Caco-2 (cell line): ENCODE measurements at places on chromosomes 12 and 14.

GRCh38 chr12:39297891-39298290, 145.0 kb downstream of the KIF21A start:
- peaks cover 15% of the 10 kb centered on the region for H3K4me1 ChIP-seq
- no peak for DNase-seq

DNA sequence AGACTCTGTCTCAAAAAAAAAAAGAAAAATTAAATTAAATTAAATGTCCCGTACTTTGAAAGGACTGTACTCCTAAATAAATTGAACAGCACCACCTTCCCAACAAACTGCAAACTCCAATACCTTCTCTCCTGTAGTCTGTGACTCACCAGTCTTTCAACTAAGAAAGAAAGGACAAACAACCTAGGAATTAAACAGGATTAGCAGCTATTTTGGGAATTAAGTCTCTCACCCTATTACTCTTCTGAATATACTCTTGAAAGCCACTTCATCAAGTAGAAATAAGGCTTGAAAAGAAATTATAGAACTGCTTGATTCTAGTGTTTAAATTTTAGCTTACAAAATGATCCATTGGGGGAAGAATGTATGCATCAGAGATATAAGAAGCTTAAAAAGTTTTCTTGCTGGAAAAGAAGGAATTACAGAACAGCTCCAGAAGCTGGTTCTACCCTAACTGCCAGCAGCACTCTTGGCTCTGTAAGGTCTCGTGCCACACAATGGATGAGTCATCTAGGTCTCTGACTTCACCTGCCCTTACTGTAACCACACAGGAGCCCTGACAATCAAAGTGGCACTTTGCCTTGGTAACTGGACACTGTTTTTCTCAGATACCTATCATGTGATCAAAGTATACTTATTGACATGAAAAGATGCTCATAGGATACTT, 57.0 kb upstream of the CERS5 start:
- H3K27ac ChIP-seq, result no peak overlapping the region
- DNase-seq, result no peak
- H3K36me3 ChIP-seq, result peaks cover 1% of the 10 kb centered on the region; the same call in 1 of the 2 replicates
- peaks cover 26% of the 10 kb centered on the region; the same call in 1 of the 2 replicates for H3K4me1 ChIP-seq

DNA sequence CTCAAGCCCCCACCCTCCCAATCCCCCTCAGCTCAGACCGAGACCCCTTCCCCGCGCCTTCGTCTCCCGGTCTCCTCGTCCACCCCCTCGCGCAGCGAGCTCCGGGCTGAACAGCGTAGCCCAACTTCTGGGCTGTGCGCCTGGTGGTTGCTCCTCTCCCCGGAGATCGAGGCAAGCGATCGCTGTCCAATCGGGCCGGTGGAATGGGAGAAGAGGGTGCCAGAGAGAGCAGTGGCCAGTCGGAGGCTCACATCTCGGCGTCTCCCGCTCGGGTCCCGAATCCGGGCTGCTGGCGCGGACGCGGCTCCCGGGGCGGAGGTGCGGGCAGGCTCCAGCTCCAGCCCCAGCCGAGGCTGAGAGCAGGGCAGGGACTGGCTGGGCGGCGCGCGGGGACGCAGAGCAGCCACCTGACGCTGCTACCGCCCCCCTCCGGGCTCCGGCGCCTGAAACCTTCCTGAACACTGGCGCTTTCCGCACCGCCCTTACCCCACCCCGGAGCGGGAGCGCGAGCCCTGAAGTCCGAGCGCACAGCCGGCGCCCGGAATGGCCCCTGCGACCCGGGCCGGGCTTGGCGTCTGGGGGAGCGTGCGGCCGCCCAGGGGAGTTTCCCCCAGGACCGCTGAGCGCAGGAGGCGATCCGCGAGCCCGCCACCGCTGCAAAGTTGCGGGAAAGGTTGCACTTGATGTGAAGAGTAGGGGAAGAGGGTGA, 508 bp upstream of the KCNH5 start:
- no peaks in the 10 kb centered on the region for H3K27me3 ChIP-seq
- H3K4me1 ChIP-seq, result no peaks in the 10 kb centered on the region
- no peaks in the 10 kb centered on the region for H3K36me3 ChIP-seq
- H3K4me3 ChIP-seq, result no peak overlapping the region
- H3K27ac ChIP-seq, result no peak overlapping the region
- DNase-seq, result no peak

DNA sequence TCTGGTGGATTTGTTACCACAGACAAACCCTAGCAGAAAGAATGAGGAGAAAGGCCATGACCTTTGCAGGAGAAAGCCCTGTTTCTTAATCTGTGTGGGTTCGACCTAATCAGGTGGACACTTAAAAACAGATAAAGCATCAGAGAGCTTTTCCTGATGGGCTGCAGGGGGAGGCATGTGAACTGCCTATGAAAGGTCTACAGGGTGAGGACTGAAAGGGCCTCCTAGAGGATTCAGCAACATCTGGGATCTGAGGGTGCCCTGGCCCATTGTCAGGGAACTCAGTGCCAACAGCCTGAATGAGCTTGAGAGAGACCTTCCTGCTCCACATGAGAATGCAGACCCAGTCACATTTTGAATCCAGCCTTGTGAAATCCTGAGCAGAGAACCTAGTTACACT, 178.8 kb upstream of the DDHD1 start:
- H3K27ac ChIP-seq, result no peak overlapping the region
- no peak overlapping the region for H3K4me3 ChIP-seq
- no peaks in the 10 kb centered on the region for H3K4me1 ChIP-seq
- no peak for DNase-seq

DNA sequence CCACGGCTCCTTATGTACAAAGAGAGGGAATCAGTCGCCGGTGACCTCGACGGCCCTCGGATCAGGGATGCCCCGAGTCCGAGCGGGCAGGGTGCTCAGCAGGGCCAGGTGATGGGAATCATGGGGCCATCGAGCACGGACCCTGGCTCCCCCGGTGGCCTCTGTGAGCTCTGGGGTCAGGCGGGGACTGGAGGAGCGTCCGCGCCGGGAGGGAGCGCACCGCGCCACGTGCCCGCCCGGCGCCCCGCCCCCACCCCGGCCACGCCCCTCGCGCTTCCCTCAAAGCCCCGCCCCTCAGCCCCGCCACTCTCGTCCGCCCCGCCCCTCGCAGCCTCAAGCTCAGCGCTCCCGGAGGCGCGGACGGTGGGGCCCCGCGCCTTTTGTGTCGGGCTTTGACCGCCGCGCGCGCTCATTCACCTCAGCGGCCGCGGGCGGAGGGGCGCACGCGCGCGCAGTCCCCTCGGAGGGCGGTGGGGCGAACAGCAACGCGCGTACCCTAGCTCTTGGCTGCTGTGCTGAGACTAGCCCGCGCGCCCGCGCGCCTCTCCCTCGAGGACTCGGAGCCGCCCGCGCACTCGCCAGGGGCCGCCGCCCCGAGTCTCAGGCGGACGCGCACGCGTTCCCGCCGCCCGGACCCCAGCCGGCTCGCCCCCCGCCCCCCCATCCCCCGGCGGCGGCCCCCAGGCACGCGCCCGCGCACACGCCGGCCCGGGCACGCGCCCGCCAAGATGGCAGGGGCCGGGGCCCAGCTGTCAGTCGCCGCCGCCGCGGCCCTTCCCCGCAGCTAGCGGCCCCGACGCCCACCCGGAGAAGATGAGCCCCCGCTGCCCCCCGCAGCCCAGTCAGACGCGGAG, 93.9 kb upstream of the EVL start:
- no peak overlapping the region for H3K27ac ChIP-seq
- H3K4me1 ChIP-seq, result no peaks in the 10 kb centered on the region
- H3K4me3 ChIP-seq, result no peak overlapping the region
- no peaks in the 10 kb centered on the region for H3K36me3 ChIP-seq

GRCh38 chr14:102187044-102187443, 47.3 kb downstream of the WDR20 start:
- no peak overlapping the region for H3K4me3 ChIP-seq
- H3K36me3 ChIP-seq, result no peaks in the 10 kb centered on the region; the same call in 1 of the 2 replicates
- peak overlapping the region; percentile 34 for H3K27ac ChIP-seq
- H3K4me1 ChIP-seq, result peaks cover 17% of the 10 kb centered on the region; the same call in 1 of the 2 replicates
- DNase-seq, result no peak

GRCh38 chr14:90496379-90496778, 99.5 kb downstream of the CALM1 start:
- H3K27me3 ChIP-seq, result no peaks in the 10 kb centered on the region
- H3K27ac ChIP-seq, result no peak overlapping the region
- no peak overlapping the region for H3K4me3 ChIP-seq
- no peak for DNase-seq
- peaks cover 36% of the 10 kb centered on the region for H3K4me1 ChIP-seq

GRCh38 chr14:60125918-60126317, 34.2 kb downstream of the PCNX4 start:
- no peak overlapping the region for H3K4me3 ChIP-seq
- no peaks in the 10 kb centered on the region for H3K36me3 ChIP-seq
- DNase-seq, result no peak
- no peak overlapping the region for H3K27ac ChIP-seq
- H3K4me1 ChIP-seq, result no peaks in the 10 kb centered on the region
- H3K27me3 ChIP-seq, result no peaks in the 10 kb centered on the region

DNA sequence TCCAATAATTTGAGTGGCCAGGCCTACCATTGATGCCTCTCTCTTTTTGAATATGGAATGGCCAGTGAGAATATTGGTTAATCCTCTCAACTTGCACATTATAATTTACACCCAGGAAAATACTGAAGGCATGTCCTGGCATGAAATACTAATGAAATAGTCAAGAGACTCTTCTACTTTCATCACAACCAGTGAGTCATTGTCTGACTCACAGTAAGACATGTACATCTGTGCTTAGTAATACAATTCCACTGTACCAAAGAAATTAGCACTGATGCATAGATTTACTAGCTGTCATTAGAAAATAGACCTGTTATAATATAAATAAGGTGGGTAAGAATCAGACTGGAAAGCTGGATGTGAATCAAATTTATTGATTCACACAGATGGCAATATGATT, 31.6 kb downstream of the KCNC2 start:
- H3K4me3 ChIP-seq, result no peak overlapping the region
- H3K27me3 ChIP-seq, result no peaks in the 10 kb centered on the region
- H3K4me1 ChIP-seq, result no peaks in the 10 kb centered on the region
- no peaks in the 10 kb centered on the region for H3K36me3 ChIP-seq
- no peak for DNase-seq

DNA sequence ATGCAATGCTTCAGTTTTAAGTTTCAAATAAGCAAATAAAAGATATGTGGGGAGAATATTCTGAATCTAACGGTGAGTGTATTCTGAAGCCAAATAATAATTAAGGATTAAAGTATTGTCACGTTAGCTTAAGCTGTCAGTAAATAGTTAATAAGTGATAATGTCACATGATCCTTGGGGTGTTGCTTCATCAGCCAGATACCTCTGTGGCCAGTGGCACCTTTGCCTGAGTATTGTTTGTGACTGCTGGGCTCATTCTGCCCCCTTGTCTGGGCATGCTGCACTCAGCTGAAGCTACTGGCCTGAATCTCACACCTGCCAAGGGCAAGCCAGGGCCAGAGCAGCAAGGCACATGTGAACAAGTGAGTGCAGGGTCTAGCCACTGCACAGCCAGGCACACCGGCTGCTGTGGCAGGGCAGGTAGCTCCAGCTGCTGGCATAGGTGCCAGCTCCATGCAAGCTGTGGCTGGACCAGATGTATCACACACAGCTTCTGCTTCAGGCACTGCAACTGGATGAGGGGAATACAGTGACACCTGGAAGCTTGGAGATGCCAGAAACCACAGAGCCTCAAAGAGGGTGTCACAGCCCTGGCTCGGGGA, 739.7 kb downstream of the SLC6A15 start:
- no peaks in the 10 kb centered on the region for H3K4me1 ChIP-seq
- no peak overlapping the region for H3K27ac ChIP-seq
- H3K36me3 ChIP-seq, result no peaks in the 10 kb centered on the region
- DNase-seq, result no peak
- H3K27me3 ChIP-seq, result no peaks in the 10 kb centered on the region
- H3K4me3 ChIP-seq, result no peak overlapping the region

GRCh38 chr12:86623267-86623666, 367.1 kb upstream of the MGAT4C start:
- no peak for DNase-seq
- no peaks in the 10 kb centered on the region for H3K27me3 ChIP-seq
- H3K36me3 ChIP-seq, result no peaks in the 10 kb centered on the region

GRCh38 chr14:95664066-95664465, 22.2 kb upstream of the TCL1B start:
- peaks cover 15% of the 10 kb centered on the region for H3K4me1 ChIP-seq
- H3K36me3 ChIP-seq, result no peaks in the 10 kb centered on the region
- no peaks in the 10 kb centered on the region for H3K27me3 ChIP-seq
- no peak overlapping the region for H3K4me3 ChIP-seq
- H3K27ac ChIP-seq, result no peak overlapping the region

DNA sequence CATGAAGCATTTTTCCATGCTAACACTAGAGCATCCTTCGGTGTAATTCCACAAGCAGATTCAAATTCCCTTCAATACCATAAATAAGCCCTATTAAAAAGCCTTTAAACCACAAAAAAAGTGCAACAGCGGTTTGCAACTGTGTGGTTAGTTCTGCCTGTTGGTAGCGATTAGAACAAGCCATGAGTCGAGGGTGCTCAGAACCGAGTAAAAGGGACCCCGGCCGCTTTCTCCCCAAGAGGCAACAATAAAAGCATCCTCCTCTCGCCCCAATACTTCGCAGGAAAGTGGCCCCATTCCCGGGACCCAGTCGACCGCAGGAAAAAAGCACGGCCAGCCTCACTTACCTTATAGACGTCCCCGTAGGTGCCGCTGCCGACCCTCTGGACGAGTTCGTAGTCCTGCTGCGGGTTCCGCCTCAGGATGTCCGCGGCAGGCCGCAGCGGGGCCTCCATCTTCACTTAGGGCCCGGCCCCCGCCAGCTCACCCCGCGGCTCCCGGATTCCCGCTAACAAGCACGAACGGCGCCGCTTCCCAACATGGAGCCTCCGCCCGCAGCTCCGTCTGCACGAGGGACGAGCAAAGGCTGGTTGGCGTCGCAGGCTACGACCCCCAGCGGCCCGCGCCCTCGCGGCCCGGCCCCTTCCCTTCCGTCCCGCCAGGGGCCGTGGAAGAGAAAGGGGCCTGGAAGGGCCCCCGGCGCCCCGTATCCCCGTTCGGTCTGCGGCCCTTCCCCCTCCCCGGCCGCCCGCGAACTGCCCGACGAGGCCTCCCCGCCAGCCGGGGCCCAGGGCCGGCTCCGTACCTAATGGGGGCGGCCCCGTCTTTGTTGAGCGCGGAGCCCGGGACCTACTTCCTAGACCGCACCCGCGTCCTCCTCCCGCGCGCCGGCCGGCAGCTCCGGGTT, 521 bp downstream of the MAP4K5 start:
- no peaks in the 10 kb centered on the region for H3K36me3 ChIP-seq
- H3K4me1 ChIP-seq, result peaks cover 14% of the 10 kb centered on the region
- H3K27ac ChIP-seq, result peak overlapping the region; percentile 63
- peak; percentile 60 for DNase-seq

GRCh38 chr12:84435682-84436081, 476.9 kb downstream of the SLC6A15 start:
- no peak overlapping the region for H3K4me3 ChIP-seq
- H3K4me1 ChIP-seq, result no peaks in the 10 kb centered on the region
- H3K27ac ChIP-seq, result no peak overlapping the region
- DNase-seq, result no peak

GRCh38 chr14:105476097-105476830, 1.6 kb downstream of the CRIP2 start:
- H3K4me1 ChIP-seq, result peaks cover 23% of the 10 kb centered on the region
- no peaks in the 10 kb centered on the region for H3K36me3 ChIP-seq
- no peak overlapping the region for H3K27ac ChIP-seq
- no peaks in the 10 kb centered on the region; the same call in 1 of the 2 replicates for H3K27me3 ChIP-seq
- no peak overlapping the region for H3K4me3 ChIP-seq

- H3K36me3 ChIP-seq, result 0 out of 2 replicates have a peak, but pooled peaks cover 2% of the 10 kb centered on the region
- no peak overlapping the region for H3K27ac ChIP-seq
- no peaks in the 10 kb centered on the region for H3K27me3 ChIP-seq
- H3K4me3 ChIP-seq, result no peak overlapping the region
- no peaks in the 10 kb centered on the region; the same call in 1 of the 2 replicates for H3K4me1 ChIP-seq
Measured at GRCh38 chr12:45834809-45835208, 105.3 kb downstream of the ARID2 start.
